ENCODE measurements at places on chromosomes 4 and X.

DNA sequence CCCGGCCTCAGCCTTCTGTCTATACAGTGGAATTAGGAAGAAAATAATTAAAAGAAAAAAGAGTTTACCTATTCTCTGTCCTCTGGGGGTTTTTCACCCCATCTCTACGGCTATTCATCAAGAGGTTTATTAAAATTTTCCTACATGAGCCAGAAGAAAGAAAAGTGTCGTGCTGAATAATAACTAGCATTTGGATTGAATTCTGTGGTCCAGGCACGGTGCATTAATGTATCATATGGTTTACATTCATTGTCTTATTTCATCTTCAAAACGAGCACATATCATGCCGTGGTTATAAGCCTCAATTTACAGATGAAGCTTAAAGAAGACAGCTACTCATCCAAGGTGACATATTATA, 5.4 kb upstream of the NAA15 start:
- DNase-seq, result no peak

GRCh38 chr4:108531461-108531860, 88.9 kb upstream of the RPL34 start:
- no peak for DNase-seq

GRCh38 chr4:140642674-140643437, 74.1 kb upstream of the UCP1 start:
- DNase-seq, result no peak

DNA sequence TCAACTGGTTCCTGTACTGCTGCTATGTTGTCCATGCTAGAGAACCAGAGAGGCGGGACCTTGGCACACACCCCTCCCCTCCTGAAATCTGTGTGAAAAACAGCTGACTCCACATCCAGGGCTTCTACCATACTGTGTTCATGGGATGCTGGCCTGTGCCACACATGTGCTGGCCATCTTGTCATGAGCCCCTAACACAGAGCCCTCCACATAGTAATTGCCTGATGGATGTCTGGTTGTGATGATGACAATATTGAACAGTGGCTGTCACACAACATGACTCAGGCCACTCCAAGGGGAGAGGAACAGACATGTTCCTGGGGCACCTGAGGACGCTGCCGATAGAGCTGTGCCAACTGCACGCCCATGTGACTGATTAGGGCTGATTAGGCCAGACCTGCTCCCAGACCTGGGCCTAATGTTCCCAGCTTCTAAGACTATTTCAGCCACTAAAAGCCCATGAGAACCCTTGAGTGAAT, 13.1 kb downstream of the SLC25A5 start:
- DNase-seq, result no peak

DNA sequence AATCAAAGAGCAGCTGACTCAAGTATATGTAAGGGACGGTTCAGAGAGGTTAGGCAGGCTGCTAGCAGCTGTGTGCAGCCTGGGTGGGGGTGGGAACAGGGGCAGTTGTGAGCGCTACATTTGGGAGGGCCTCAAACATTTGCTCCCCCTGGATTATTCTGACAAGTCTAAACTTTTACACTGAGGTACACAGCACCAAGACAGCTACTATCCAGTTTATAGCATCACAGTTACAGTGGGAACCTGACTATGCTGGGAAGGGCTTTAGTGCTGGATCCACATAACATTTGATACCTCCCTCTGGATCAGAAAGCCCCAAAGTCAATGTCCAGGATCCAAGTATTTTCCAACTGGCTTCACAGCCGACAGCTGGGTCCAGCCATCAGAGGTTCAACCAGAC, 55.8 kb upstream of the GIMD1 start:
- DNase-seq, result no peak

DNA sequence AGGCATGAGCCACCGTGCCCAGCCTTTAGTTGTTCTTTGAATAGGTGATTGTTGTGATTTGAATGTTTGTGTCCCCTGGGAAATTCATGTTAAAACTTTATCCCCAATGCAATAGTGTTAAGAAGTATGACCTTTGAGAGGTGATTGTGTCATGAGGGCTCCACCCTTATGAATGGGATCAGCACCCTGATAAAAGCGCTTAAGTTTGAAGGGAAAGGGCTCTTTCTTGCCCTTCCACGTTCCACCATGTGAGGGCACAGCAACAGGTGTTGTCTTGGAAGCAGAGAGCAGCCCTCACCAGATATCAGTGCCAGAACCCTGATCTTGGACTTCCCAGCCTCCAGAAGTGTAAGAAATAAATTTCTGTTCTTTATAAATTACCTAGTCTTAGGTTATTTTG, 33.7 kb upstream of the RP2 start:
- DNase-seq, result no peak

GRCh38 chrX:69815519-69815918, 199.6 kb downstream of the EDA start:
- DNase-seq, result no peak

Measured in mesendoderm (in vitro differentiated cells).